ENCODE measurements at places on chromosomes 7 and 10. TPM values are rescaled to one million over a fixed set of nuclear protein-coding genes. Genes with fewer than 3 reads are reported as not detected.

SPDYE11 gene
- total RNA-seq, result not detected

CXCL12 gene
- total RNA-seq, result 6.5 TPM

DLX5 gene
- total RNA-seq, result not detected

SEPTIN7 gene
- total RNA-seq, result 243 TPM

GPNMB gene
- 0.57 TPM for total RNA-seq

AKR1D1 gene
- total RNA-seq, result not detected

JCAD gene
- total RNA-seq, result 61.6 TPM

OR2A7 gene
- not detected for total RNA-seq

MKI67 gene
- 37.2 TPM for total RNA-seq

VAX1 gene
- not detected for total RNA-seq

CYP2C9 gene
- total RNA-seq, result not detected

ASZ1 gene
- total RNA-seq, result not detected

CFAP70 gene
- 0.29 TPM for total RNA-seq

PDCD11 gene
- 52.9 TPM for total RNA-seq

GFRA1 gene
- total RNA-seq, result 0.86 TPM

KLLN gene
- total RNA-seq, result 0.33 TPM

HTR5A gene
- total RNA-seq, result not detected

OPALIN gene
- not detected for total RNA-seq

FAM25G gene
- not detected for total RNA-seq

C1QL3 gene
- 0.48 TPM for total RNA-seq

NKX2-3 gene
- total RNA-seq, result not detected

EBLN1 gene
- total RNA-seq, result not detected

All from vein endothelial cell (primary cell).